ENCODE measurements at places on chromosomes 16 and 17.

DNA sequence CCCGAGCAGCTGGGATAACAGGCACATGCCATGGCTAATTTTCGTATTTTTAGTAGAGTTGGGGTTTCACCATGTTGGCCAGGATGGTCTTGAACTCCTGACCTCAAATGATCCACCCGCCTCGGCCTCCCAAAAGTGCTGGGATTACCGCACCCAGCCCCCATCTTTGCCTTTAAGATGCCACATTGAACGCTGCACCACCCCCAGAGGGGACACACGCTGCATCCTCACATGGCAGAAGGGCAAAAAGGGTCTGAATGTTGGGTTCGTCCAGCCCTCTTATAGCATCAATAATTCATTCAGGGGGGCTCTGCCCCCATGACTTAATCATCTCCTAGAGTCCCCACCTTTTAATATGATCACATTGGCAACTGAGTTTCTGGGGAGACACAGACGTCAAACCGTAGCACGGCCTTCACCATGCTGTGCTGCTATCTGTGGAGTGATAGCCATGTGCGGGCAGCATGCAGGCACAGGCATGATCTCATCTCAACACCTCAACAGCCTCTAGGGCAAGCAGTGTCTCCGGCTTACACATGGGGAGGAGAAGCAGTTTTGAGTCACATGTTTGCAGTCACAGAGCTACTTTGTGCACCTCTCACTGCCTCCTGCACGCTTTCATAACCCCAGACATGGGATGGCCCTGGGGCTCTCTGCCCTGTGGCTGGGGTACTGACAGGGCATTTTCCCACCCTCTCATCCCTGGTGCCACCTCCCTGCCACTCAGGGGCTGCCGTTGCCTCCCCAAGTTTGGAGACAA lies 30.0 kb downstream of the IL21R start:
- DNase-seq: no peak

GRCh38 chr17:9533441-9533840 lies 42.2 kb downstream of the STX8 start:
- no peak for DNase-seq

DNA sequence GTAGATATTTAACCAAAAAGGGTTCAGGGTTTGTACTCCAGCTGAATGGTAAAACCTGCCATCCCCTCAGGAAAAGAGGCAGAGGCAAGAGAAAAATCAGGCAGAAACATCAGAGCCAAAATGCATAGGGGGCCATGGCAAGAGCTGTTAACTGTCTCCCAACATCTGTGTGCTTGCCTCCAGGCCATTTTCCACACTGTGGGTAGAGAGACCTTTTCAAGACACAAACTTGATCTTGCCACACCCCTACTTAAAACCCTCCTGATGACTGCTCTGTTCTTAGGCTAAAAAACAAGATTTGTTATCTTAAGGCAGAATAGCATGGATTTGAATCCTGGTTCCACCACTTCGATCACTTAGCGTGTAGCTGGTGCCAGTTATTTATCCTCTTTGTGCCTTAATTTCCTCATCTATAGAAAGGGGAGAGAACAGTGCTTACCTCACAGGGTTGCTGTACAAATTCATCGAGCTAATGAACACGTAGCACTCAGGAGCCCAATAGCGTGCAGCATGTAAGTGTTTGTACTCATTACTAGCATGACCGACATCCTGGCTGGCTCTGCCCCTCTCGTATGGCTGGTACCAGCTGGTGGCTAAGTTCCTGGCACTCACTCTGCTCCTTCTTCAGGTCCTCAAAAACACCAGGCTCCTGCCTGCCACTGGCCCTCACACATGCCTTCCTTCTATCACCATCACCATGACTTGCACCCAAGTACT lies 25.8 kb downstream of the STAT3 start:
- DNase-seq: peak; percentile 11

GRCh38 chr17:38584350-38584925 lies 21.3 kb downstream of the SRCIN1 start:
- peak; percentile 57 for DNase-seq

DNA sequence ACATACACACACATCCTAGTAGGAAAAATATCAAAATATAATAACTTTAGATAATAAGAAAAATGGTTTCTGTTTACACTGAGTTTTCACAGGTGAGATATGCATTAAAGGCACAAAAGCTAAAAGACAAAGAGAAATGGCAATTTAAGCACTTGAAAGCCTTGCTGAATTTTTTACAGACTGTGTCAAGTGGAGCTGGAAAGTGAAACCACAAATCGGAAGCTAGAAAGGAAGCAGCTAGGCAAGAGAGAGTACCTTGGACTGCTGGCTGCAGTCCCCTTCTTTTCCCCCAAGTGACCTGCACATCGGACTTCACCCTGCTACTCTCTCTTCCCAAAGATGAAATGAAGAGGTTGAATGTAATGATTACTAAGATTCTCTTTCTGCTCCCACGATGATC lies 135.1 kb downstream of the CDH13 start:
- peak; percentile 57 for DNase-seq
